Memory B cell (primary cell): ENCODE measurements at places on chromosomes 13 and 19.

DNA sequence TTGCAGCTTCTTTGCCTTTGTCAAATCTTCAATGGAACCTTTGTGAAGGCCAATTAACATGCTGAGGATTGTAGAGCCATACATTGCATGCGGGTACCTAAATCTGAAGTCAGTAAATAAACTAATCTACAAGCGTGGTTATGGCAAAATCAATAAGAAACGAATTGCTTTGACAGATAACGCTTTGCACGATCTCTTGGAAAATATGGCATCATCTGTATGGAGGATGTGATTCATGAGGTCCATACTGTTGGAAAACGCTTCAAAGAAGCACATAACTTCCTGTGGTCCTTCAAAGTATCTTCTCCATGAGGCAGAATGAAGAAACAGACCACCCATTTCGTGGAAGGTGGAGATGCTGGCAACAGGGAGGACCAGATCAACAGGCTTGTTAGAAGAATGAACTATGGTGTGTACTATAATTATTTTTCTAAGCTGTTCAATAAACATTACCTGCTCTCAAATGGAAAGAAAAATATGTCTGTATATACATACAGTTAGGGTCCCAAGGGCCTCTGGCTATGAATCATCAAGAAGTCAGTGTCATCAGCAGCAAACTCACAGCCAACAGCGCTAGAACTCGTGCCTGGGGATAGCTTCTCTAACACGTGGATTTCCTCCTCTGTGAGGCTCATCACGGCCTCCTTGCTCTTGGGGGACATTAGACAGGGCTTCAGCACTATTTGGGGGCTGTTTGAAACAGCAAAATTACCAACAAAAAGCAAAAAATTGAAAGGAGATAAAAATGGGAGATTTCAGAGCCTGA lies 2.9 kb upstream of the CD70 start:
- DNase-seq, result no peak

DNA sequence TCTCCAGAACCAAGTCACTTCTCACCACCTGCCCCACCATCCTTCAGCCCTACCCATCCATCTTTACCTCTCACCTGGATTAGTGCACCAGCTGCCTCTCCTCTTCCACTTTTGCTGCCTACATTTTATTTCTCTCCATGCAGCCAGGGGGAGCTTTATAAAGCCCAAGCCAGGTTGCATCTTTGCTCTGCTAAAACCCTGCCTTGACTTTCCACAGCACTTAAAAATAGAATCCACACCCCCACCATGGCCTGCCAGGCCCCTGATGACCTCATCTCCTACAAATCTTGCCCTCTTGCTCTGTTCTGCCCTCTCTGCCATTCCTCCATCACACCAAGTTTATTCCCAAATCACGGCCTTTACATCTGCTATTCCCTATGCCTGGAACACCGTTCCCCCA lies 1.8 kb downstream of the HOOK2 start:
- DNase-seq, result no peak

DNA sequence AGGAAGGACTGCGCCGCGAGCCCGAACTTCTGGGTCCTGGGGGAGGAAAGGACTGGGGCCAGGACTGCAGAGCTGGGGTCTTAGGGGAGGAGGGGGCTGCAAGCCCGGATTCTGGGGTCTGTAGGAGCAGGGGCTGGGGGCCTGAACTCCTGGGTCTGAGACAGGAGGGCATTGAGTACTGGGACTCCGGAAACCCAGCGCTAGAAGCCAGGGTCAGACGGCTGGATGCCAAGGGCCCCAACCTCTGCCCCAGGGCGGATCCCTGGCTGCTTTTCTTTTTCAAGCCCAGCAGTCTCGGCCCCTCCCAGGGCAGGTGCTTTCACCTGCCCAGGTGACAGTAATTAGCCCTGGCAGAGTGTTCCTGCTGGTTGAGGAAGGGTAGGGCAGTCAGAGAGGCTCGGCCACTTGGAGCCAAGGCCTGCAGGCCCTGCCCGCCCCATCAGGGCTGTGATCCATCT lies 2.3 kb downstream of the MYH14 start:
- no peak for DNase-seq

- no peak for DNase-seq
Measured at GRCh38 chr19:11005521-11005920, 44.7 kb downstream of the SMARCA4 start.

- no peak for DNase-seq
Measured at GRCh38 chr13:87084192-87084591, 587.0 kb upstream of the SLITRK5 start.

GRCh38 chr13:42633495-42633894 lies 59.5 kb downstream of the TNFSF11 start:
- DNase-seq, result no peak

- DNase-seq, result no peak
Measured at GRCh38 chr19:6811906-6812305, 39.4 kb downstream of the VAV1 start.

DNA sequence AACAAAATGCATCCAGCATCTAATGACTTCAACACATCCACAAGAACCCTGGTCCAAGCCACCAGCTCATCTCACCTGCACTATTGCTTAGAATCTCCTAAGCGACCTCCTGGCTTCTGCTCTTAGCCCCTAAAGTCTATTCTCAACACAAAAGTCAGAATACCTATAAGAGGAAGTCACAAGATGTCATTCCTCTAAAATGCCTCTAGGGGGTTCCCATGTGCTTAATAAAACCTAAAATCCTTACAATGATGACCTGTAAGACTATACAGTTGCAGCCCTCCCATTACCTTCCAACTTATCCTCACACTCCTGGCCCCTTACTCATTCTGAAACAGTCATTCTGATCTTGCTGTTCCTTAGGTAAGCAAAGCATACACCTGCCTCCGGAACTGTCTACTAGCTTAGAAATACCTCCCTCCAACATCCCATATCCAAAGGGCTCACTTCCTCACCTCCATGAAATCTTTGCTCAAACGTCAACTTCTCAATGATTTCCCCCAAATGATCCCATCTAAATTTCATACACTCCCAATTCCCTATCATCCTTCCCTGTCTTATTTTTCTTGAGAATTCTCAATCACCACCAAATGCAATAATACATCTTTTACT lies 10.0 kb downstream of the ATP7B start:
- DNase-seq, result no peak
